ENCODE measurements at places on chromosomes 13 and 19.

DNA sequence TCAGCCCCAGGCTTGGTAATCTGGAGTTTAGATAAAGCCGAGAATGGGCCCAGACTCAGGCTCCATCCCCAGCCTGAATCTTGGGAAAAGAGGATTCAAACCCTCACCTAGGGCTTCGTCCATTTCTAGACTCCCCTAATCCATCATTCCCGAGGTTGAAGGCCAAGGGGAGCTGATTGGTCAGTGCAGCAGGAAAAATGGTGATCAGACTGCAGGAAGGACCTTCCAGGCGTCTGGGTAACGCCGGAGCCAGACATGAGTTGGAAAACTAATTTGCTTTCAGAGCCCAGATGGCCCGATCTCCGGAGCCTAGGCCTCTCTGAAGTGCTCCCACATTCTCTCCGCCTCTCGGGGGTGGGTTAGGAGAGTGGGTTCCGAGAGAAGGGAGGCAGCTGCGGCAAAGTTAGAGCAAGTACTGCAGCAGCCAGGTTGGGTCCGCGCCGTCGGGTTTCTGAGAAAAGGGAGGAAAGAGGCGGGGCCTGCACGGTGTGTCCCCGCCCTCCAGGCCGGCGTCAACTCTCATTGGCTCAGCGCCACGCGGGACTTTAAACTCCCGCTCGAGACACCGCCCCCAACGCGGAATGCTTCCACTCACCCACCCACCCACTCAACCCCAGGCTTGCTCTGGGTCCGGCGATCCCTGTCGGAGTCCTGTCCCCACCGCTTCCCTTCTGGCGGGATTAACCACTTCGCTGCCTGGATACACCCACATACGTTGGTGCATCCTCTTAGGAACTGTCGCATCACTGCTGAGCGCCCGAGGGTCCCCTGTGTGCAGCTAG lies 788 bp upstream of the RTBDN start:
- DNase-seq: no peak

DNA sequence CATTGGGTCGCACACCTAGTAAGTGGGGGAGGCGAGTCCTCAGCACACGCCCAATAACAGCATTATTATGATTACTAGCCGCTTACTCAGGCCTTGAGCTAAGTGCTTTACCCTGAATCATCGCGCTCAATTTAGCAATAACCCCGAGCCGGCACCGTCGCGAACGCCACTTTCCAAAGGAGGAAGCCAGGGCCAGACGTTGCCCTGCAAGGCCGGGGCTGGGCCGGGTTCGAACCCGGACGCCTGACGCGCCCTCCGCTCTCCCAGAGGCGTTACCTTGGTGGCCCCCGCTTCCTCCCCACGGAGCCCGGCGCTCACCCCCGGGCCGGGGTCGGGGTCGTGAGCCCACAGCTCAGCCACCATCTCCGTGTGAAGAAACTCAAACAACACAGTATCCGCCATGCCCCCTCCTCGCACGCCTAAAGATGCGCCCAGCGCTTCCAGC lies at the start of gene TRAPPC6A:
Gene TRAPPC6A (minus strand): TSS at position 421 of the 445 bp plus-strand sequence. CDS start 19 bp downstream, at position 402.
- peak; percentile 46 for DNase-seq

- no peak for DNase-seq
Observed at GRCh38 chr13:98537740-98538139, 39.2 kb downstream of the STK24 start.

GRCh38 chr19:13758795-13759194 lies 5.5 kb upstream of the MRI1 start:
- no peak for DNase-seq

GRCh38 chr19:57633832-57634131 lies 814 bp downstream of the ZNF211 start:
- DNase-seq: no peak

GRCh38 chr13:28753208-28753892 lies 34.6 kb upstream of the SLC46A3 start:
- DNase-seq: no peak

DNA sequence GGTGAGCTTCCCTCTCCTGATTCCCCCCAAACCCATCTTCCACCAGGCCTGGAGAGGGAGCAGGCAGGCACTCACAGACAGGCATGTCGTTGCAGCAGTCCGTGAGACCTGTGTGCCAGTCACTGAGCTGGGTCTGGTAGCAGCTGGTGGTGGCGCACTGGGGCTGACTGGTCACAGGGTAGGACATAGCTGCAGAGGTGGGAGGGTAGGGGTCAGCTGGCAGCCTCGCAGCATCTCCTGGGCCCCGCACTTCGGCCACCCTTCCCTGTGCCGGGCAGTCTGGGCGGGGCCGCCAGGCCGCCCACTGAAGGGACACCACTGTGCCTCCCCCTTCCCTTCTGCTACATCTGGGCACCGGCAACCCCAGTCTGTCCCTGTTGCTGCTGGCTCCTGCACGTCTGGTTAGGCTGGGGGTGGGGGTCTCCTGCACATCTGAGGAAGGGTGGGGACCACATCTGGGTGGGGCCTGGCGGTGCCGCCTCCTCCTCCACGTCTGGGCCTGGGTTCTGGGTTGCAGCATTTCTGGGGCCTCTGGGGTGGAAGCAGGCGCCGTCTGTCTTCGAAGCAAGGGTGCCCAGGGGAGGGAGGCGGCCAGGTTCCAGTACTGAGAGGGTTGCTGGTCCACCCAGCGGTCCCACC lies 1.1 kb downstream of the CNFN start:
- no peak for DNase-seq

DNA sequence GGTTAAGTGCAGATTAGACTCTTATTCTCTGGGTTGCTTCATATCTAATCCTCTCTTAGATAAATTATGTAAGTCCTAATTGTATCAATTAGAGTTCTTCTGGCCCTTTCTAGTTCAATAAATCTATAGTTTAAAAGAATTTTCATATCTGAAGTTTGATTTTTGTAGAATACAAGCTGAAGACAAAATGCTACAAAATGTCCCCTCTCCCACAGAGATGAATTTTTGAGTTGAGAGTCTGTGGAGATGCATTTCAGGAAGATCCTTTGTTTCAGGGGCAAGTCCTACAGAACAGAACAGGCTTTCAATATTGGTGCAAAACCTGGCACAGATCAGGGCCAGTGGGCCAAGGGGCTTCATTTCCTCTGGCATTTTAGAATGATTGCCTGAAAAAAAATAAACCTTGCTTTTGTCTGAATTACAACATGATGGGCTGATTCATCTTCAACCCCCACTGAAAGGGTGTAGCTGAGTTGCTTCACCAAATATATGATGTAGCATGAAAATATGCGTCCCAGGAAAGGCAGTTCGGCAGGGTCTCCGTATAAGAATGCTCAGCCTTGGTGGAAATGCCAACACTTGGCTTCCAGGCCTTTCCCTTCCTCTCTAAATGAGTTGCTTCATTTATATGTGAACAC lies 6.4 kb upstream of the IPO5 start:
- DNase-seq: no peak

- DNase-seq: no peak
Observed at GRCh38 chr13:109204252-109204651, 574.8 kb downstream of the MYO16 start.

- no peak for DNase-seq
Observed at GRCh38 chr13:97108530-97108900, 113.6 kb upstream of the MBNL2 start.

DNA sequence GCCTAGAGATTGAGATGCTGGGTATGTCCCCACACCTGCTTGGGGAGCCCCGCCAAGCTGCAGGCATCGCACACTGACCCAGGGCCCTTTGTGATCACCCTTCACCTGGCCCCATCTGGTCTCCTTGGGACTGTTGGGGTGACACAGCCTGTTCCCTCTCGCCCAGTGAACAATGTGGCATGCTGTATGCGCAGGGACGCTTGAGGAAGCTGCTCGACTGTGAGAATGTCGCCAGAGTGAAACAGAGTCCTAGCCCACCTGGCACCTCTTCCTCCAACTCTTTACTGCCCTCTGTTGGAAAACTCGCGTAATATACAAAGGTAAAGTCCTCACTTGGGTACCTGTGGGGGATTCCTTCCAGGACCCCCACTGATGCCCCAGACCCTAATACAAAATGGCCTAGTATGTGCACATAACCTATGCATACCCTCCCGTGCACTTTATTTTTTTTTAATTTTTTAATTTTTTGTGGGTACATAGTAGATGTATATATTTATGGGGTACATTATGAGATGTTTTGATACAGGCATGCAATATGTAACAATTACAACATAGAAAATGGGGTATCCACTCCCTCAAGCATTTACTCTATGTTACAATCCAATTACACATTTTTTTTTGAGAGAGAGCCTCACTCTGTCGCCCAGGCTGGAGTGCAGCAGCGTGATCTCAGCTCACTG lies 9.0 kb downstream of the BLOC1S3 start:
- peak; percentile 50 for DNase-seq

DNA sequence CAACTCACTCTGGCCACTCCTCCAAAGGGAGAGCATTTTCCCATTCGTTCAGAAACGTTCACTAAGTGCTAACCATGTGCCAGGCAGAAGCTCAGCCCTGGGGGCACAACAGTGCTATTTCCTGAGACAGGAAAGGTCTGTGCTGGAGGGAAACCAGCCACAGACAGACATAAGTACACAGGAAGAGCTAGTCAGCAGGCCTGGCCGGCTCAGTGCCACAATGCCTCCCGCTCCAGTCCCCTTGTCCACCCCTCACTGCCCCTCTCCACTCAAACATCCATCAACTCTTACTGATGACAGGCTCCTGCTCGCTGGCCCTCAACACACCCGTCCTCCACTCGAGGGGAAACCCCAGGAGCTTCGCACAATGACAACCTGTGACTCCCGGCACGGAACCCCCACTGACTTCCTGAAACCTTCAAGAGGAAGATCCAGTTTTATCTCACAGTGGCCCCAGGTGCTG lies 11.3 kb upstream of the PLA2G4C start:
- DNase-seq: no peak

DNA sequence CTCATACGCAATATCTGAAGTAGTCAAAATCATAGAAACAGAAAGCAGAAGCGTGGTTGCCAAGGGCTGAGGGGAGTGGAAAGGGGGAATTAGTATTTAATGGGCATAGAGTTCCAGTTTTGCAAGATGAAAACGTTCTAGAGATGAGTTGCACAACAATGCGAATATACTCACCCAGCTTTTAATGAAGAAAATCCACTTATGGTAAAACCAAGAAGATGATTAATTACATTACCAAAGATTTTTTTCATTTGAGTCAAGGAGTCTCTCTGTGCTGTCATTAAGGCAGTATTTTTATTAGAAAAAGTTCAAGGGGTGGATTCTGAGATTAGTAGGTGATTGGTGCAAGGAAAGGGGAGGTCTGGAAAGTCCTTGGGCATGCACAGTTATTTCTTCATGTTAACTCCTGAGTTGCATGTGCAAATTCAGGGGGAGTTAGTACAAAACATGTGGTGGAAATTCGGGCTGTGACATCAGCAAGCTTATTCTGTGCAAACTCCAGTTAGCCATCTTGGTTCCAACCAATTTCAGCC lies 6.9 kb upstream of the CBY2 start:
- no peak for DNase-seq

DNA sequence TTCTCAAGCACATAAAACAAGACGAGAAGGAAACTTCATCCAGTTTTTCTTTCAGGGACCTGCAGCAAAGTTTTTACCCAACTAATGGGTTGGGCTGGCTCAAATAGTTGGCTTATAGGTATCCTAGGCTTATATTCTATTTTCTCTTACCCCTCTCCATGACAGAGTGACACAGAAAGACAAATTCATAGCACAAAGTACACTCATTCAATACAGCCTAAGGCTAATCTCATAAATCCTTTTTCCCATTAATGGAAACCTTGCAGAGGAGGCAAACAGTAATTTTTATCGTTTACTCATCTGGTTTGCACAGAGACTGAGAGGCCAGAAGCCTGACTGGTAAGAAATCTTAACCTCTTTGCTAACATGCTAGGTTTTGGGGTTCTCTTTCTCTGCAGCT lies 1589.9 kb downstream of the SLITRK1 start:
- DNase-seq: no peak

DNA sequence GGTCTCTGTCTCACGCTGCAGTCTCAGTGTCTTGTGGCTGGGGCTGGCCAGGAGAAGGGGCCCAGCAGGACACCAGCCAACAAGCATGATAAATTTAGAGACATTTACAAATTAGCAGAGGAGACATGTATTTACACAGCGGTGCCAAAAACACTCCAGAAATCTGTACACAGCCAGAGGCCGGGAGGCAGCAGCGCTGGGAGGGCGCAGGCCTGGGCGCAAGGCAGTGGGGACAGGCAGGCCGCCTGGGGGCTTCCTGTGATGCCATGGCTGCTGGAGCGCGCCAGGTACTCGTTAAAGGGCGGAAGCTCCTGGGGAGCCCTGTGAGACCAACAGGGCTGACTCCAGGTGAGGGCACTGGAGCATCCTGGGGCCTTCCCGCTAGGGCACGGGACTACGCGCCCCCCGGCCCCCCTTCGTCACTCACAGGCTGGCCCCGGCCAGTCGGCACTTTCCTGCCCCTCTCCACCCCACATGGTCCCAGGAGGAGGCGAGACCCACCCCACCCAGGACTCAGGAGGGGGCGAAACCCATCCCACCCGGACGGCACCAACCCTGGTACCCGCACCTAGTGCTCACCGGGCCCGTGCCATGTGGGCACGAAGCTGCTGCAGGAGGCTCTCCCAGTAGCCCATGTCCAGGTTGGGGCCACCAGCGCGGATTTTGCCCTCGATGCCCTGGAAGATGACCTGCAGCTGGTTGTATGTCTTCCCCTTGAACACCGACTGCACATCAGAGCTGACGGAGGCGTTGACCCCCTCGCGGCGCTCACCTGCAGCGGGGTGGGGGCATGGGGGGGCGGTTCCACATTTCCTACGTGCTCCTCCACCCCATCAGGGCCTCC lies 7.4 kb upstream of the TBXA2R start:
- DNase-seq: no peak

- no peak for DNase-seq
Observed at GRCh38 chr13:25384758-25385410, 13.1 kb downstream of the ATP8A2 start.

DNA sequence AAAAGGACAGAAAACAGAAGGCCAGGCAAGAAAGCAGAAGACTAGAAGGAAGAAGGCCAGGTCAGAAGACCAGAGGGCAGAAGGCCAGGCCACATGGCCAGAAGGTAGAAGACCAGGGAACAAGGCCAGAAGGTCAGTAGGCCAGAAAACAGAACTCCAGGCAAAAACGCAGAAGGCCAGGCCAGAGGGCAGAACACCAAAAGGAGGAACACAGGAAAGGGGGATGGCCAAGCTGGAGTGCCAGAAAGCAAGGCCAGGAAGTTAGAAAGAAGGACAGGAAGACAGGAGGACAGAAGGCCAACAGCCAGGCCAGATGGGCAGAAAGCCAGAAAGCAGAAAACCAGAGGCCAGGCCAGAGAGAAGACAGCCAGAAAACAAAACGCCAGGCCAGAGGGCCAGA lies 185.4 kb downstream of the TUBA3C start:
- no peak for DNase-seq

DNA sequence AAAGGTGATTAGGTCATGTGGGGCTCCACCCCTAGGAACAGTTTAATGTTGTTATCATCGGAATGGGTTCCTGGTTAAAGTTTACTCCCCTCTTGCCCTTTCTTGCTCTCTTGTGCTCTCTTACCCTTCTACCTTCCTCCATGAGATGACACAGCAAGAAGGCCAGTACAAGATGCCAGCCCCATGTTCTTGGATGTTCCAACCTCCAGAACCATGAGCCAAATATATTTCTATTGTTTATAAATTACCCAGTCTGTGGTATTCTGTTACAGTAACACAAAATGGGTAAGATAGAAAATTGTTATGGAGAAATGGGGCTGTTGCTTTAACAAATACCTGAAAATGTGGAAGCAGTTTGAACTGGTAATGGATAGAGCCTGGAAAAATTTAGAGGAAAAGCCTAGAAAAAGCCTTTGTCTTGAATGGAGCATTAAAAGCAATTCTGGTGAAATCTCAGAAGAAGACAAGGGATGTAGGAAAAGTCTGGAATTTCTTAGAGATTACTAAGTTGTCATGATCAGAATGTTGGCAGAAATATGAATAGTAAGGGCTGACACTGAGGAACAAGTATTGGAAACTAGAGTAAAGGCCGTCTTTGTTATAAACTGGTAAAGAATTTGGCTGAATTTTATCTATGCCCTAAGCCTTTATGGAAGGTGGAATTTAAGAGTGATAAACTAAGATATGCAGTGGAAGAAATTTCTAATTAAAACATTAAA lies 53.5 kb upstream of the TSC22D1 start:
- DNase-seq: no peak
